ENCODE measurements at places on chromosomes 5 and 9.

DNA sequence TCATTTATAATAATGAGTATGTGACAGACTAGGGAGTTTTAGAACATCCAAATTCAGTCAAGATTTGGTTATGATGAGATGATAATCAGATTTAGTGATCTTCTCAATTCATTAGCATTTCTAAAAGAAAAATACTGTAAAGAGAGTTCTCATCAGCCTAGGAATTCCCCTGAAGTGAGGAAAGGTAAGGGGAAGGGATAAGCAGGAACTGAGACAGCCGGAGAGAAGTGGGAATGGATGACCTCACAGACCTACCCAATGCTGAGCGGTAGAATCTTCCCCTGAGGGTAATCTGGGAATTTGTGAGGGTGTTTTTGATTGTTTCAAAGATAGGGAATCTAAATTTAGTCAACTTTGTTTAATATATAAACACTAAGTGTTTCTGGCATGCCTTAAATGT is 16.7 kb upstream of the GPBP1 start:
- DNase-seq: no peak

- DNase-seq: no peak
Observed at GRCh38 chr5:3999929-4000328, 404.3 kb downstream of the IRX1 start.

DNA sequence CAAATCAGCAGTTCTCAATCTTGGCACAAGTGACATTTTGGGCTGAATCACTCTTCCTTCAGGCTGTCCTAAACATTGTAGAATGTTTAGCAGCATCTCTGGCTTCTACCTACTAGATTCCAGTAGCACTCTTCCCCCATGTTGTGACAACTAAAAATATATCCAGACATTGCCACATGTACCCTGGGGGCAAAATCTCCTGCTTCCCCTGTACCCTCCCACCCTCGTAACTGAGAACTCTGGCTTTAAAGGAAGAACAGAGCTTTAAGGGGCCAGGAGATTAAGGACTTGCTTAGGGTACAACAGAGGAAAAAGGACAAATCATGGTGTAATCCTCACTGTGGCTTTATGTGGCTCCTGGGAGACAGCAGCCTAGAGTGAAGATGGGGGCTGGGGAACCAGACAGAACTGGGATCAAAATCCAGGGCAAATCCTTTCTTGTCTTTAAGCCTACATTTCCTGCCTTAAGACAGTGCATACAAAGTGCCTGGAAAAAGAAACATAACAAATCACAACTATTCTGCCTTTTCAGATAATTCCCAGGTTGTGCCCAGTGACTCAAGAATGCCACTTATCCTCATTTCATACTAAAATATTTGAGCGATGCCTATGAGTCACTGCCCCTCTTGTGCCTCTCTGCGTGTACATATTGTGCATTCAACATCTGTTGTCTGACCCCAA is 109.3 kb downstream of the DAPK1 start:
- DNase-seq: no peak

DNA sequence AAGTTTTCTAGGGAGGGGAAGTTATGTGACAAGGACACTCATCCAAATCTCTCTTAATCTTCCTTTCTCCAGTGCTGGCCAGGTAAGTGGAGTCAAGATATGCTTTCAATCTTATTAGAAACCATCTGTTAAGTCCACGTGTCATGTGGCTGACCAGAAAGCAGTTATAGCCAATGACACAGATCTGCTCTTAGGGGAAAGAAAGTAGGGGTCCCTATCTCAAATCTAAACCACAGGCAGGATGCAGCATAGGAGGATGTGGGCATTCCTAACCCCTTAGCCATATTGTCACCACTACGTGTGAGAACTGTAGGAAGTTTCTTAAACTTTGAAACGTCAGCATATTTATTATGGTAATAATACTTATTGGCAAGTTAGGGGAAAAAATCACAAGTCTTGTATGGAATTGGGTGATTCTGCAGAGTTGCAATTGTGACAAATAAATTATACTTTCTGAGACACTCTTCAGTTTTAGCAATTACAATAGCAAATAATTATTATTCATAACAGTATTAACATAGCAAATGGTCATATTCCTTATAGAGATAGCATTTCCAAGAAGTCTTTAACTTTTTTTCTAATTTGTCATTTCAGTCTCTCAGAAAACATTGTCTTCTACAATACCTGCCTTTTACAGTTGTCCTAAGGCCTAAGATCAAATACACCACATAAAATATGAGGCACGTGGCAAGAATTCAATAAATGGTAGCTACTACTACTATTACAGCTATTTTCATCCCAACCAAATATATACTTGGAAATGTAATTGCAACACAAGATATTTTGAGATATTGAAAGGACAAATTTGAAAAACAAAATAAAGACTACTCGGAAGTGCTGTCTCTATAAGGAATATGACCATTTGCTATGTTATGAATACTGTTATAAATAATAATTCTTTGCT is 236.9 kb downstream of the PDE4D start:
- no peak for DNase-seq

- no peak for DNase-seq
Observed at GRCh38 chr5:151234476-151235238, 10.8 kb upstream of the CCDC69 start.

DNA sequence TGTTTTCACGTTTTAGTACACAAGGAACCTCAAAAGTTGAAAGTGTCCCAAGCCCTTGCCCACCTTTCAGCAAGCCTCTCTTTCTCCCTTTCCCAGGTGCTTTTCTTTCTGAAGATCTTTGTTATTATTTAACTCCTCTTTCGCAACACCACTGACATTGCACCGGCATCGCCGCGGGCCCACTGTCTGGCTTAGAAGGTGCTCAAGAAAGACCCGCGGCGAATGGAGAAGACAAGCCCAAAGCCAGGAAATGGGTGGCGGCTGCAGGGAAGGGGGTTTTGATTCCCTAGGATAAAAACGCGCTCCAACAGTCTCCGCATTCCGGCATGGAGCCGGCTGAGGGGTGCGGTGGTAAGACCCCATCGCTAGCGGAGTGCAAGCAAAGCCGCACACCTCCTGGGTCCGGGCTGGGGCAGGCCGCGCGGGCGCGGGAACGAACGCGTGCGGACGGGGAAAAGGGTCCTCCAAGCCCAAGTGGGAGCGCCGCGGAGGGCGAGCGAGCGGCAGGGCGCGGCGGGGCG is 404 bp upstream of the AFAP1L1 start:
- no peak for DNase-seq

DNA sequence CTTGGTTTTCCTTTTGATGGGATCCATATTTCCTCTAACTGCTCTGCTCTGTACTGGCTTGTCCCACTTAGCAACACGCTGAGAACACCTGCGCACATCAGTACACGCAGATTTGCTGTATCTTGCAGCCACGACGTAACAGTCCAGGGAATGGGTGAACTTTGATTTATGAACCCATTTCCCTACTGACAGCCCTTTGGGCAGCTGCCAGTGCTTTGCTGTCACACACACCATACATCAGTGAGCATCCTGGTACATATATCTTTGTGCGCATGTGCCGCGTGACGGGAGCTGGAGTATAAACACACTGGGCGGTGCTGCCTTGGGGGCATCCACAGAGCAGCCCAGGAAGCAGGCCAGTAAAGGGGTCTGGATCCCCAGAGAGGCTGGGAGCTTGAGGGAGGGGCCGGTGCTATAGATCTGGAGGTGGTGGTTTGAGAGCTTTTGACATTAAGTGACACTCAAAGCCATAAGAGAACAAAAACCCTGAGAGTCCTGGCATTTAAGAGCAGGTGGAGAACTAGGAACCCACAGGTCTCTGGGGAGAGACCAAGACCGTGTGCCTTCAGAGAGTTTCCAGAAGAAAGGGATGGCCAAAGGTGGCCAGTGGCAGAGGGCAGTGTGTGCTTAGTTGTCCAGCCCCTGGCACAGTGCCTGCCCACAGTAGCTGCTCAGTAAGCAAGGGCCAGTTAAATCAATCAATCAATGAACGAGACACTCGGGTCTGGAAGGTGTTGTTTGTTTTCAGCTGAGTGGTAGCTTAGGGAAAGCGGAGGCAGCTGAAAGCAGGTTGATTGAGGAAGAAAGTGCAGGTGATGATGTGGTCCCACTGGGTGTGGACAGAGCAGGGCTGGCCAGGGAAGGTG is 53.7 kb downstream of the LMX1B start:
- no peak for DNase-seq

DNA sequence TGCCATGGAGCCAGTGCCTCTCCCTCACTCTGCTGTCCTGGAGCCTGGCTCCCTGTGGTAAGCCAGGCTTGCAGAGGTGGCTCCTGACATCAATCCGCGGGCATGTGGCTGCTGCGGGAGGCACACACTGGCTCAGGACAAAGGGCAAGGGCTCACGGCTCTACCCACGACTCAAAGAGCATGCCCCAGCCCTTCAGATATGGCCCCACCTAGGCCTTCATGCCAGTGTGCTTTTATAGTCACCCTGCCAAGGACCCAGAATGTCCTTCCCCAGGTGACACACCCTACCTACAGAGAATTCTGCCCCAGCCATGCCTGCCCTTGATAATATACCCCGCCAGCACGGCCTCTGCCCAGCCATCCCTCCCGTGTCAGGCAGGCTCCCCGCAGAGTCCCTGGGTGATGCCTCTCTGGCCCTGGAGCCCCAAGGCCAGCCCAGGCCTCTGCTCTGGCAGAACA is 1.6 kb downstream of the MGAT4B start:
- no peak for DNase-seq

- DNase-seq: no peak
Observed at GRCh38 chr5:143130613-143131305, 272.7 kb downstream of the NR3C1 start.

DNA sequence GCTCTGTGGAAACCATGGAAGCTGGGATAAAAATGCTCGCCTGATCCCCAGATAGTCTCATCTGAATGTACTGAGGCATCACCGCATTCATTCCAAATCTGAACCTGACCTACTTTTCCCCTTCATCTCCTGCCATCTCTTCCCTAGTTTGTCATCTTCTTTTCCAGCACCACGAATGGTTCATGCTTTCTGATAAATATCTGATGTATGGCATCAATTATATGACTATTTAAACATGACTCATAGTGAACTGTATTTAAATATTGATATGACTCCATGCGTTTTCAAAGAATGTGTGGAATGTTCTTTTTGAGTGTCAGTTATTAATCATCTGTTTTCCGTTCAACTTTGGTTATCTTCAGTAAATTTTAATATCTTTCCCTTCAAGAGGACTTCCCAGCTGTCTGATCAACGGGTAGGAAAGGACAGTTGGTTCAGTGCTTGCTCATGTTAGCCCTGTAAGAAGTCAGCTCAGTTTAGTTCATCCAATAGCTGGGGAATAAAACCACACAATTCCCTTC is 21.1 kb downstream of the BASP1 start:
- no peak for DNase-seq

DNA sequence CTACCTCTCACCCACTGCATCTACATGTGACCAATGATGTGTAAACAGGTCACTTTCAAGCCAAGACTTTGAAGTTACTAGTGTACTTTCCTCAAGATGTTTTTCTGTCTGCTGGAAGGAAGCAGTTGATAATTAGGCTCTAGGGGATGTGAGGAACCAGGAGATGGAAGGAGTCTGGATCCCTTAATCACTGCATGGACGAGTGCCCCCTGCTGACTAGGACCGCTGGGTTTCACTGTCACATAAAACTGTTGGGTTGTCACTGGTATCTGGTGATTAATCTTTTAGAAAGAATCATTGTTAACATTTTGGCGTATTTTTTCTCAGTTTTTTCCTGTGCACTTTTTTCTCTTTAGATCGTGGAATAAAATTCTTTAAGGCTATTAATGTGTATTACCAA is 79.5 kb downstream of the SREK1 start:
- DNase-seq: no peak

GRCh38 chr9:68446836-68447235 is 90.4 kb downstream of the PGM5 start:
- no peak for DNase-seq

GRCh38 chr5:1510151-1510561 is 13.6 kb downstream of the LPCAT1 start:
- DNase-seq: no peak

DNA sequence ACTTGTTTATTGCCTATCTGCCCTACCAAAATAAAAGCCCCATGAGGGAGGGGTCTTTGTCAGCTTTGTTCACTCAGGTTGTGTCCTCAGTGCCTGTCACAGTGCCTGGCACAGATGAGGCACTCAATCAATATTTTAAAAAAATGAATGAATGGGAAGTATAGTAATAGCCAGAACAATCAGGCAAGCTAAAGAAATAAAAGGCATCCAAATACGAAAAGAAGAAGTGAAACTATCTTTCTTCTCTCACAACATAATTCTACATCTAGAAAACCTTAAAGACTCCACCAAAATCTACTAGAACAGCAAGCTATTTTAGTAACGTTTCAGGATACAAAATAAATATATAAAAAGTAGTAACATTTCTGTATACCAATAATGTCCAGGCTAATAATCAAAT is 37.8 kb upstream of the C5orf63 start:
- no peak for DNase-seq

DNA sequence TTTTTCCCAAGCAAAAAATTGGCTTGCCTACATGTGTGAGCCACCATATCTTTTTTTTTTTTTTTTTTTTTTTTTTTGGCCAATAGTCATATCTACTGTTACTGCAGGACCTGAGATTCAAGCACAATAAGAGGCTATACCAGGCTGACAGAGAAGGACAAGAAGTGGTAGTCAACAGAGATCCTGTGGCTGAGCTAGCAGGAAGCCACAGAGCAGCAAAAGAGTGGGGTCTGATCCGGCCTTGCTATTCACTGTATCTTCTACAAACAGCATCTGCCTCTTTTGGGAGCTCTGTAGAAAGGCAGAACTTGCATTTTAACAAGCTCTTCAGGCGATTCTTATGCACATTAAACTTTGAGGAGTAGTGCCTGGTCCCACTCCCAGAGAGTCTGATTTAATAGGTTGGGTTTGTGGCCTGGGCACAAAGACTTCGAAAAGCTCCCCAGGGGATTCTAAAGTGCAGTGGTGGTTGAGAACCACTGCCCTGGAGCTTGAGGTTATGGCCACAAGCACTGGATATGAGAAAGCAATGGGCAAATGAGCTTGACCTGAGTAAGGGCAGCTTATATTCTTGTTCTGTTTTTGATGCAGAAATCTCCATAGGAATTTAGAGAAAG is 162.8 kb downstream of the PIK3R1 start:
- DNase-seq: no peak

DNA sequence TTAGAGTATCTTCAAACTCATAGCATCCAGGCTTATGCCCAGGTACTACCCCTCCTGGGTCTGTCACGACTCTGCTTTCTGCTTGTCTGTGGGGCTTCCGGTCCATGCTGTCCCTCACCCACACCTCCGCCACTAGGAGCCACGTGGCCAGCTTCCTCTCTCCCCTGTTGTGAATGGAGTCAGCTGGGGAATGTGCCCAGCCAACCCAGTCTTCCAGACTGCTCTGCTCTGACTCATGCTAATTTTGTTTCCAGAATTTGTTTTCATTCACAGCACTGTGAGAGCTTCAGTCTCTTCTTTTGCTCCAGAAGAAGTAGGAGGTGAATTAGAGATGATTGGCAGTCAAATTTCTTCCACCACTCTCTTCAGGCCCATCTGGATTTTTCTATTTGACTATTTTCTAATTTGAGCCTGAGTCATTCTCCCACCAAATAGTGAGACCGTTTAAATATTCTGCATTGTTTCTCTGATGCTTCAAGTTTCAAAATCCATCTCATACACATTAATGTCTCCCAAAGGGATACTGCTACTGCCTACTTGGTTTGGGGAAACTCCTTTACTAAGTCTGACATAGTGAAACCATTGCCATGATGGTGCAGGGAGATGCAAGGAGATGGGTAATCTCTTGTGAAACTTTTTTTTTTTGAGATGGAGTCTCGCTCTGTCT is 424.1 kb upstream of the KIF2A start:
- no peak for DNase-seq

- DNase-seq: no peak
Observed at GRCh38 chr5:15808577-15808976, 308.6 kb downstream of the FBXL7 start.
